ENCODE measurements at places on chromosomes 12 and 14. TPM values are rescaled to one million over a fixed set of nuclear protein-coding genes. Genes with fewer than 3 reads are reported as not detected.

Gene SSPN
- total RNA-seq: 19.0 TPM

Gene ADCY4
- total RNA-seq: 8.1 TPM

Gene KRT2
- not detected for total RNA-seq

Gene SPTB
- total RNA-seq: under 0.01 TPM

Gene CALCOCO1
- 105 TPM for total RNA-seq

Gene COCH
- total RNA-seq: 1.00 TPM

Gene PMCH
- not detected for total RNA-seq

Gene CLEC1A
- not detected for total RNA-seq

Gene RTN1
- 0.12 TPM for total RNA-seq

Gene ASCL1
- total RNA-seq: not detected

Gene HHIPL1
- 4.5 TPM for total RNA-seq

Gene ENDOU
- under 0.01 TPM for total RNA-seq

Gene TC2N
- total RNA-seq: 0.77 TPM

Gene CCDC175
- not detected for total RNA-seq

Gene PZP
- total RNA-seq: not detected

Gene TAS2R30
- total RNA-seq: 9.1 TPM
